CD4-positive, alpha-beta T cell treated with Interleukin-6 at 100 ng/mL for 8 hours (primary cell): ENCODE measurements at places on chromosomes 3 and 15.

DNA sequence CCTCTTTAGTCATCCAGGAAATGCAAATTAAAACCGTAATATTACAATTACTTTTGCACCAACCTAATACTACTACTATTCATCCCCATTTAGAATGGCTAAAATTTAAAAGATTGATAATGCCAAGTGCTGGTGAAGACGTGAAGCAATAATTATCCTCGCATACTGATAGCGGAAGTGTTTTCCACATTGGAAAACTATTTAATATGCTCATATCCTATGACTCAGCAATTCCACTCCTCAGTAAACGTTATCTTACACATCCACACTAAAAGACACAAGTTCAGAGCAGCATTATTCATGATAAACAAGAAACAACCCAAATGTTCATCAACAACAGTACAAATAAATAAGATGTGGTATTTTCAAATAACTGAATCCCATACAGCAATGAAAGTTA, 70.6 kb downstream of the VPS13C start:
- DNase-seq = no peak

- DNase-seq = no peak
Observed at GRCh38 chr3:37852097-37852496, 9.6 kb upstream of the CTDSPL start.

DNA sequence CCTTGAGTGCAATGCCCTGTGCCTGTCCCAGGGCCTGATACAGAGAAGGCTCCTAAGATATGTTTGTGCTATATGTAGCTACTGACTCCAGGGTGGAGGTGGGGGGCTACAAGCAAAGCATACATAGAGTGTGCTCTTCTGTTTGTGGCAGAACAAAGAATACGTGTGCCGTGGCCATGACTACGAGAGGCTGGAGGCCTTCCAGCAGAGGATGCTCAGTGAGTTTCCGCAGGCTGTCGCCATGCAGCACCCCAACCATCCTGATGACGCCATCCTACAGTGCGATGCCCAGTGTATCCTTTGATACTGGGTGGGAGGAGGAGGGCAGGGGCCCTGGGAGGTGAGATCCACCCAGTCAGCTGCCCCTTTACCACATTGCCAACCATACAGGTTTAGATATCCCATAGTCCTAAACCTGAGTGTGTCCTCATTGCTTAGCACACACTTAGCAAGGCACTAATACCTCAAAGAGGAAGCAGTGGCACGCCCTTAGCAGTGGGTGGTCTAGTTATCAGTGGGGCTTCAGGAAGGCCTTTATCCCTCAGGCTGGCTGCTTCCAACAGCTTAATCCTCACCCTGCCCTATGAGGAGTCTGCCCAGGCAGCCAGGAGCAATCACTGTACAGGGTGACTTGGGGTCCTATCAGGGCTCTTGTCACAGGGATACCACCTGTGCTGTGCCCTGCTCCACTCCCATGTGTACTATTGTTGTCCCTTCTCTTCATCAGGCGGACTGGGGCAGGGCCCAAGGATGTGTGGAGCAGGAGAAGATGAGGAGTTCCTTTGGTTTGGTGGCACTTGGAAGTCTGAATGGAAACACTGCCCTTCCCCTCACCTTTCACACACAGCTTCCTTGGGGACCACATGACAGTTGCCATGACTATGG, 30.1 kb upstream of the MANF start:
- DNase-seq = no peak

DNA sequence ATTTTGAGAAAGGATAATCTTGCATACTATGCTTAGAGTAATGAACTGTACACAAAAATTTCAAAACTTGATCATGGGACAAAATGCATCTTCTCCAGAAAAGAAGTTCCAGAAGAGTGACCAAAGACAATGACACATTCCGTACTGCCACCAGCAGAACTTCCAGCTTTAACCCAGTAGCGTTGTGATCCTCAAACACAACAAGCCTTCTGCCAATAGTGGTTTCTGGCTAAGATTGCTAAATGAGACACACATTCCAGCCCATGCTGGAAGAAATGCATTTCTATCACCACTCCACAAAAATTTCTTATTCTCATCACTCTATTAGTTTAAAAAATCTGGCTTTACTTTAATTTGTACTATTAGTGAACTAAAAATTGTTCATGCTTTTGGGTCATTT, 334.9 kb downstream of the TBC1D5 start:
- DNase-seq = no peak

GRCh38 chr3:58568572-58569286, 8.5 kb downstream of the FAM107A start:
- peak; percentile 56 for DNase-seq

GRCh38 chr15:94293411-94294402, 62.3 kb downstream of the MCTP2 start:
- no peak for DNase-seq

DNA sequence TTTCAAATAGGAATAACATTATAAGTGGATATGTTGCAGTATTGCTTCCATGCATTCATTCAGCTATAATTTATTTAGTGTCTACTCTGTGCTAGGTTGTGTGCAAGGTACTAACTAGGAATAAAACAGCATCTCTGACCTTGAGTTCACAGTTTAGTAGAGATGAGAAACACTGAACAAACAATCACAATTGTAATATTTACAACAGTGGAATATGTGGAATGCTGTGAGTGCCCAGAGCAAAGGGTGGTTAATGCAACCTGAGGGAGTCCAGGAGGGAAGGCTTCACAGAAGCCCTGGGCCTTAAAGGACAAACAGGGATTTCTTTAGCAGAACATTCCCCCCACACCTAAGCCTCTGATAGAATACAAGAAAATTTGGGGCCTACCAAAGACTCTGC, 13.3 kb downstream of the SFMBT1 start:
- DNase-seq = no peak

DNA sequence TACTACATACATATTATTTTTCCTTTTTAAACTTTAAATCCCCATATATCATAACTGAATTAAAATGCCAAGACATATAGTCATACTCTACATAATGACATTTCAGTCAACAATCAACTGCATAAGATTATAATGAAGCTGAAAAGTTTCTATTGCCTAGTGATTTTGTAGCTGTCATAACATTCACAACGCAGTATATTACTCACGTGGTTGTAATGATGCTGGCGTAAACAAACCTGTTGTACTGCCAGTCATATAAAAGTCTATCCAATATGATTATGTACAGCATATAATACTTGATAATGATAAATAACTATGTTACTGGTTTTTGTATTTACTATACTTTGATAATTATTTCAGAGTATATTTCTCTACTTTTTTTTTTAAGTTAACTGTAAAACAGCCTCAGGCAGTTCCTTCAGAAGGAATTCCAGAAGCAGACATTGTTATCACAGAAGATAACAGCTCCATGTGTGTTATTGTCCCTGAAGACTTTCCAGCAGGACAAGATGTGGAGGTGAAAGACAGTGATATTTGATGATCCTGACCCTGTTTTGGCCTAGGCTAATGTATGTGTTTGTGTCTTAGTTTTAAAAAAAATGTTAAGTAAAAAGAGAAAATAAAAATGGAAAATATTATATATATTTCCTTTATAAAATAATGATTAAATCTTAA, 443.4 kb upstream of the UBE2E2 start:
- DNase-seq = no peak

DNA sequence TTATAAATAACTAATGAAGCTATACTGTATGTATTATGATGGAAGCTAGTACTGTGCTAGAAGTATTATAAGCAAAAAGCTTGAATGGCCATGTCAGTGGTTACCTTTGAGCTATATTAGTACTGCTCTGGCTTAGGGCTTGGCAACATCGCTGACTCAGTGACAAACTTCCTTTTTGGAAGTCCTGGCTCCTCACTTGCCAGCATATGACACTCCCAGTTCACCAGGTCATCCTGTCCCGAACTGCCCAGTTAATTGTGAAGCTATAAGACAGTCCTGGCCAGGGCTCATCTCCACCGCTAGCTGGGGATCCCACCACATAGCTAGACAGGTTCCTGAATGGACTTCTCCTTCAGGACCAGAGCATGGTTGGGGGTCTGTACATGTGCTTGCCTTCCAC, 31.9 kb downstream of the RAB8B start:
- DNase-seq = no peak

- no peak for DNase-seq
Observed at GRCh38 chr3:182292591-182292990, 500.7 kb upstream of the ATP11B start.

DNA sequence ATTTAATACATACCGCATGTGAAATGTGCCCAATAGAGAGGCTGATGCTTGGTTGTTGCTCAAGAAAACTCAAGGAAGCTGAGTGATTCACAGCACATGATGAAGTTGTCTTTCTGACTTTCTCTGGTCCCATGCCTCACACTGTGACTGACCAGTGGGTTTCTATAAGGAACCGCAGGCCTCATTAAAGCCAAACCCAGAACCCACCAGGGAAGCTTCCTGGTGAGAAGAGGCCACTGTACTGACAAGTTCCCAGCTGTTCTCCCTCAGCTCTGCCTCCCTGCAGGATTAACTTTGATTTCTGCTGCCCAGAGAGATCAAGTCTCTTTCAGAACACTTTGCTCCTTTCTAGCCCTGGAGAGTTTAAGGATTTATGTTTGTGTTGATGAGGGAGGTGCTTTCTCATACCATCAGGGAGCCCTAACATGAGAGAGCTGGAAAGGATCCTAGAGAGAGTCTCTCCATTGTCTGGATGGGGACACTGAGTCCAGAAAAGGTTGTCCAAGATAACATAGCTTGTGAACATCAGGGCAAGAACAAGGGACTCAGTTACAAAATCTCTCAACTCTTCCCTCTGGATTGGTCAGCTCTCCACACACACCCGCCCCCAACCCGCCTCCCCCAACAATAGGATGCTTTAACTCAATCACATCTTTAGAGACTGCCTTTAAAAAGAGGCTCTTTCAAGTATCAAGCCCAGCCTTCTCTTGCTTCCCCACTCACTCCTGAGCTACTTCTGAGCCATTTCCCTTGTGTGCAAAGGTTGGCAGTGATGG, 303.2 kb upstream of the TLE3 start:
- no peak for DNase-seq

GRCh38 chr3:39515681-39516441, 48.4 kb downstream of the MOBP start:
- no peak for DNase-seq

GRCh38 chr3:81666502-81667121, 94.8 kb downstream of the GBE1 start:
- no peak for DNase-seq

GRCh38 chr15:36067483-36068274, 511.7 kb upstream of the CDIN1 start:
- no peak for DNase-seq

GRCh38 chr3:53236112-53236841, 19.5 kb downstream of the TKT start:
- DNase-seq = no peak

- DNase-seq = no peak
Observed at GRCh38 chr3:129424185-129424841, 4.1 kb downstream of the EFCAB12 start.

GRCh38 chr15:86623236-86623635, 543.6 kb downstream of the AGBL1 start:
- no peak for DNase-seq

- DNase-seq = no peak
Observed at GRCh38 chr15:31298707-31299172, 27.9 kb upstream of the KLF13 start.

- peak; percentile 32 for DNase-seq
Observed at GRCh38 chr15:66654739-66655375, 47.2 kb upstream of the SMAD6 start.

DNA sequence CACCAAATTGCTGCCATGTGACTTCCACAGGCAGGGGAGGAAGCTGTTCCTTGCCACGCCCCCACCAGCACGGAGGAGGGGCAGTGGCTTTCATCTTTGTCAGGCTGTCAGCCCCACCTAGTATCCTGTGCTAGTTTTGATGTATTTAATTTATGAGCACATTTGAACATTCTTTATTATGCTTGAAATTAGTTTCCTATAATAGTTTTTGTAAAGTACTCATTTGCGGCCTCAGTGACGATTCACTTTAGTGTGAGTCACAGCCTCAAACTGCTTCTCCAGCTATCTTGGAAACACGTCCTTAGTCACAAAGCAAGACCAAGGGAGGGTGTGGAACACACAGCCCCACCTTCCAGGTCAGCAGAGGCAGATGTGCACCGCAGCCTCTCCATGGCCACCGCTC, 239.9 kb upstream of the ATP10A start:
- DNase-seq = no peak
